Non-pigmented ciliary epithelial cell (primary cell): ENCODE measurements at places on chromosomes 7 and 10.

GRCh38 chr7:137146012-137146455 is 197.5 kb downstream of the PTN start:
- DNase-seq = peak; percentile 75

GRCh38 chr10:79079490-79080355 is 11.0 kb downstream of the ZMIZ1 start:
- no peak for DNase-seq

GRCh38 chr7:47441796-47442604 is 139.9 kb downstream of the TNS3 start:
- no peak for DNase-seq

GRCh38 chr7:135291809-135292253 is 58.2 kb downstream of the STRA8 start:
- peak; percentile 62 for DNase-seq

- DNase-seq = no peak
Measured at GRCh38 chr10:57008189-57008588, 647.1 kb upstream of the ZWINT start.

DNA sequence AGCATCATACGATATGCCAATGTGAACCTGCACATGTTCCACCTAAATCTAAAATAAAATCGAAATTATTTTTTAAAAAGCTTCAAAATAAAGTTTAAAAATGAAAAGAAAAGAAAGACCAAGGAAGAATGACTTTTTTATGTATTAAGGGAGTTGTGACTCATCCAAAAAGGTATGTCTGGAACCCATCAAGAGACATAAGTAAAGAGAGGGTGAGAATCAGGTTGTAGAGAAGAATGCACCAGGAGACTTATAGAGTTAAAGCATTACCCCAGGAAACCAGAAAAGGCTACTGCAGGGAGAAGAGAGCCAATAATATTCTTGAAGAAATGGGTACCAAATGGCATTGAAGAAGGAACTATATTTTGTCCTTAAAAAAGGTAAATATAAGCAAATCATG is 69.8 kb downstream of the CTTNBP2 start:
- no peak for DNase-seq

GRCh38 chr7:101728128-101728527 is 89.3 kb upstream of the CUX1 start:
- no peak for DNase-seq

GRCh38 chr7:136869991-136870865 is 1.8 kb downstream of the CHRM2 start:
- no peak for DNase-seq

DNA sequence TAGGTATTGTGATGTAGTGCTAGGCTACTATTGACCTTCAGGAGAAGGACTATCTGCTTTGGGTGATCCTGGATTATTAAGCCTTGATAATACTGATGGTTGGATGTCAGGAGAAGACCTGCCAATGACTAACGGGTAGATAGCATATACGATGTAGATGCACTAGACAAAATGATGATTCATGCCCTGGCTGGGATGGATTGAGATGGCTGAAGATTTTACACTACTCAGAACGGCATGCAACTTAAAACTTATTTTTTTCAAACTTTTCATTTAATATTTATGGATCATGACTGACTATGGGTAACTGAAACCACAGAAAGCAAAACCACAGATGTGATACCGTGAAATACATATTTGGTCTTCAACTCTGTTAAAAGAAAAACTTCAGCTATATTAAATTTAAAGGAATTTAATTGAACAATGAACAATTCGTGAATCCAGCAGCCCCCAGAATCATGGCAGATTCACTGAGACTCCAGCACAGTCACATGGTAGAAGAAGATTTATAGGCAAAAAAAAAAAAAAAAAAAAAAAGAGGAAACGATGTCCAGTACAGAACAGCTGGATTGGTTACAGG is 124.6 kb upstream of the CDK13 start:
- DNase-seq = no peak

- no peak for DNase-seq
Measured at GRCh38 chr10:30057894-30058556, 1.4 kb downstream of the JCAD start.

DNA sequence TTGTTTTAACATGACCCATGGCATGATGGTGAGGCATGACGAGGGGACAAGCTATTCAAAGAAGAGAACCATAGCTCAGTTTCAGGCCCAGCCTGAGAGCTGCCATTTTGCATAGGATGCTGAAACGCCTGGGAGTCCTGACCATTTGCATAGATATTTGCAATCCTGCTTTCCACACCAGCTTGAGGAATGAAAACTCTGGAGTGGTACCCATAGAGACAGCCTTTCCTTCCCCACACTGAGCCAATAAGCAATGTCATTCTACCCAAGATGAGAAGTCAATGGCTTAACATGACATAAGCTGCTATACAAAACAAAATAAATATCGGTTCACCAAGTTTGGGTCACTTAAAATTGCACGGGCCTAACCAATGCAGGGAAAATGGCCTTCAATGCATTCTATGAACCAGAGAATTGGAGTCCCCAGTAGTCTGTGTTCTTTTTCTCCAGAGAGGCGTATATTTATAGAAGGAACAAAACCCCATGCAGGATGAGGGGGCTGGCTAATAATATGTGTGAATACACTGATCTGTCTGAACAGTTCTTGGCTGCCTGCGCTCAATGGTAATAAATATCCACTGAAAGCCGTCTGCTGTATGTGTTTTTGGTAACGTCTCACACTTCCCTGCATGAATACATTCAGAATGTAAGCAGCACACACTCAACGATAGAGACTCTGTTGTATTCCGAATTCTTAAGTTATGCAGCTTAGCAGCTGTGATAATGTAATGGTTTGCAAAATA is 329.3 kb downstream of the FRMD4A start:
- DNase-seq = no peak

DNA sequence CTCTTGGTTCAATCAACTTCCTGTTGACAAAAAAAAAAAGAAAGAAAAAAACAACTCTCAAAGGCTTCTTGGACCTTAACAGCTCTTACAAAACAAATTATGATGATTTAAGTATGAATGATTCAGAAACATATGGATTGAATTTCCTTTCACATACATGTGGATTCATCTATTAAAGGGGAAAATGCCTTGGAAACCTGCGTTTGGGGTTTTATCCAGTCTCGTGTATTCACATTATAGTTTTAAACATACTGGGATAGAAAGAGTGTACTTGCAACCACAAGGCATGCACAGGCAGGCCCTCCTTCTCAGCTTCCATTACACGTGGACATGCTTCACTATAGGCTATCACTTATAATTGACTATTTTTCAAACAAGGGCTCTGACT is 286.7 kb downstream of the INHBA start:
- DNase-seq = no peak

GRCh38 chr10:90407131-90407530 is 450.7 kb downstream of the HTR7 start:
- DNase-seq = peak; percentile 69

- DNase-seq = no peak
Measured at GRCh38 chr10:16521311-16522016, at the start of gene C1QL3. TSS of gene C1QL3 (minus strand) at chr10:16521879. CDS start at chr10:16521065, 814 bp downstream.

DNA sequence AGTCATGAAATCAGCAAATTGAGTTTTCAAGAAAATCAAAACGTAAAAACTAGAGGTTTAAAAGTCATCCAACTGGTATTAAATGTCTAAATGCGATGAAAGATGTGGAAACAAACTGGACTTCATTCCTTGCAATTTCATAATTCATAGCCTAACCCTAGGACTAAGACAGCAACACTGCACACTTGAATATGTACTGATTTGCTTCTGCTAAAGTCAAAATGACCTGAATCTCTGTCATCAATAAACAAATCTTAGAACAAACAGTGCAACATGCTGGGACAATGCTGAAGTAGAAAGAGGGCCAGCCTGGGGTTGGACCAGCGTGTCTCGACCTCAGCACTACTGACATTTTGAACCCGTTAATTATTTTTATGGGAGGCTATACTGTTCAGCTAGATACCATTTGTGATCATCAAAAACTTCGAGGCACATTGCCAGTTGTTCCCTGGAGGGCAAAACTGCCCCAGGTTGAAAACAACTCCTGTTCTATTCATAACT is 47.1 kb downstream of the MYOF start:
- DNase-seq = no peak

DNA sequence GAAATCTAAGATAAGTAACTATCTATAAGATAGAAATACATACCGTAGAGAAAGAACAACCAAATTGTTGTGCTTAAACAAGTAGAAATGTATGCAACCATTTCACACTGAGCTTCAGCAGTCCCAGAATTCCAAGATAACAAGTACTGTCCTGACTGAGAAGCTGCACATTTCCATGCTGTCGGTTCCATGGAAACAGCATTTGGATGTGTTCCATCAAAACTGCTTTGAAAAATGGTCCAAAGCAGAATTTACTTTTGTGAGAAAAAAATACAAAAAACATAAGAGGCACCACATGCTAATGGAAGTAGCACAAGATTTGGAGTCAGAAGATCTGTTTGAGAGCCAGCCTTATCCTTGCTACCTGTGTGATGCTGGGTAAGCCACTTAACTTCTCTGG is 92.6 kb downstream of the MTERF1 start:
- no peak for DNase-seq

DNA sequence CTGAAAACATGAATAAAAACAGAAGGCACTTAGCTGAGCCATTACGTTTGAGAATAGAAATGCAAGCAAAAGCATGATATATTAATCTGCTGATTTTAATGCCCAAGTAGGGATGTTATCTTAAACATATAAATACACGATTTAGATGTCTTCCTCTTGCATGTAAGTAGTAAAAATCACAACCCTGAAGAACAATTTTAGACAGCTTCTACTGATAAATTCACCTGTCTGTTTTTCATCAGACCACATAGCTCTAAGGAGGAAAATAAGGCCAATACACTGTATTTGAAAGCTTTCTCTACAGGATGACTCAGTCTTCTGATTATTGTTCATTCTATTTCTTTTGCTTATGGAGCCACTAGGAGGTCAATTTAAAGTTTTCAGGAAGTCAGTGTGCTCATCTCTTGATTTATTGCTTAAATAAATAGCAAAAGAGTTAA is 210.9 kb upstream of the CHRM2 start:
- DNase-seq = no peak

GRCh38 chr7:79009647-79010046 is 443.8 kb downstream of the MAGI2 start:
- no peak for DNase-seq

GRCh38 chr10:4902571-4903011 is 60.6 kb upstream of the AKR1C1 start:
- DNase-seq = no peak

DNA sequence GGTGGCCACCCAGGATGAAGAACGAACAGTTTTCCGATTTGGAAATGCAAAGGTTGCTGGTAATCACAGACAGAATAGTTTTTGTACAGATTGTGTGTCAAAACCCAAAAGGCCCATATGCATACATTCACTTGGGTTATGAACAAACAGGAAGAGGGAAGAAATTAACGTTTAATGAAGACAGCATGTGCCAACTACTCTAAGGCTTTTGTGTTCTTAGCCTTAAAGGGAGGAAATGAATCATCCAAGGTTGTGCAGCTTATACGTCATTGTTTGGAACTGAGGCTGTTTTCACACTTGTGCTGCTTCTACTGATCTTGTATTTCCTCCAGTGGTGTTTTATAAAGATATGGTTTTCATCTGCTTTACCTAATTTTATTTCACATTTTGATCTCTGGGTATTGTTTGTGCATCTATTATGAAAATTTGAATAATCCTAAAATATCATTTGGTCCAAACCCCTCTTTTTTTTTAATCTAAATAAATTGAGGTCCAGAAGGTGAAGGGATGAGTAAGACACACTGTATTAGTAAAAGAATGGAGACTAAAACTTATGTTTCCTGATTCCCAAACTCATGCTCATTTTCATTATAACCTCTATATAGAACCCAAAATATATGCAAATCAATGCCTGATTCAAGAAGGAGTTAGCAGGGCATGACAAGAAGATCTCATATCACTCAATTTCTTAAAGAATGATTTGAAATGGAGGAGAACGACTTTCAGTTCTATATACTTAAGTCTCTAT is 373.1 kb downstream of the THSD7A start:
- DNase-seq = peak; percentile 78

DNA sequence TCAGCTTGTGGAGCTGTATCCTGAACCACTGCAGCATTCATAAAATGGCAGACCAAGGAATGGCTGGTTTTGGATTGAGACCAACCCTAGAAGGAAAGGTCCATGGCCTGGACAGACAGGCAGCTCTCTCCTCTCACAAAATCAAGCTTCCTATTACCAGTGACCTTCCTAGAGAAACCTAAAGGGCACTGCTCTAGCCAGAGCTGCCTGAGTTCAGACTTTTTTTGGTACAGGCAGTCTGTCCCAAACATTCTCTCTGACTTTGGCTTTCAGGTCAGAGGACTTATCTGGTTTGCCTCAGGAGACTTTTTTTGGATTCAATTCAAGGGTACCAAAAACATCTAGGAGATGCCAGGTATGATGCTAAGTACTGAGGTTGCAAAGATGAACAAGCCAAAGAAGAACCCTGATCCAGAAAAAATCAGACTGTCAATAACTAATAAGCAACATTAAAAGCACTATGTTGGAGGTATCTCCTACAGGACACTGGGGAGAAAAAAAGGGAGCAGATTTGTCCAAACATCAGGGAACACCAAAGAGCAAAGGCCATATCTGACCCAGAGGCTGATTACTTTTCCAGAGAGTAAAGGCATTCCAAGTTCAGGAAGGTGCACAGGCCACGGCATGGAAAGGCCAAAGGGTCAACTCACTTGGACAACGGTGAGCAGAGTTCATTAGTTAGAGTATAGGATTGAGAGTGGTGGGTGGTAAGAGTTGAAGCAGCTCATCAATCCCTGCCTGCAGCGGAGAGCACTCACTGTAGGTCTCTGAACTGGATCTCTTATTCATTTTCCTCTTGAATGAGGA is 169.0 kb downstream of the CPEB3 start:
- DNase-seq = no peak

GRCh38 chr7:69840248-69840647 is 242.0 kb downstream of the AUTS2 start:
- DNase-seq = peak; percentile 57

DNA sequence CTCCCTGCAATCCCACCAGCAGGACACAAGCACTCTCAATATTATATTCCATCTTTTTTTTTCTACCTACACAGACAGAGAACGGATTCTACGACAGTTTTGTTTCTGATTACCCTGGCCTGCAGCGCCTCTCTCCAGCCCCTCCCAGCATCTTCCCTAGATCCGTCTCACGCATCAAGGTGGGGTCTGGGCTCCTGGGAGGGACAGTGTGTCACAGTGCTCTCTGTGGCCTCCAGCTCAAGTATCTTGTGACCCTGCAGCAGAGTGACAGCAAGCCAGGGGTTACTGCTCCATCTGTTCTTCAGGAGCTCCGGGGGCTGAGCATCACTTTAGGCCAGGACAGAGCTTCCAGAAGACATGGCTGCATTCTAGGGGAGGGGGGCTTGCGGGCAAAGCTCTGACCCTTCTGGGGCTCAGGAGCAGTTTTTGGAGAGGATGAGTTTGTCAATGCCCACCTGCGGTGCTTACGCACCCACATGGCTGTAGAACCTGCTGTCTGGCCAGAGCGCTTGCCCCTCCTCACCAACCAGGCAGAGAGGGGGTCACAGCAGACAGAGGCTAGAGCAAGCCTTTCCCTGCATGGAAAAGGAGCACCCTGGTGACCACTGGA is 22.6 kb downstream of the MYO1G start:
- DNase-seq = no peak
